LNCaP clone FGC (cell line): ENCODE measurements at places on chromosomes 7 and 10.

GRCh38 chr10:30959836-30960210 is 71.8 kb downstream of the ZNF438 start:
- no peak for DNase-seq

- no peak for DNase-seq
Measured at GRCh38 chr10:28089467-28089866, 90.6 kb upstream of the ODAD2 start.

DNA sequence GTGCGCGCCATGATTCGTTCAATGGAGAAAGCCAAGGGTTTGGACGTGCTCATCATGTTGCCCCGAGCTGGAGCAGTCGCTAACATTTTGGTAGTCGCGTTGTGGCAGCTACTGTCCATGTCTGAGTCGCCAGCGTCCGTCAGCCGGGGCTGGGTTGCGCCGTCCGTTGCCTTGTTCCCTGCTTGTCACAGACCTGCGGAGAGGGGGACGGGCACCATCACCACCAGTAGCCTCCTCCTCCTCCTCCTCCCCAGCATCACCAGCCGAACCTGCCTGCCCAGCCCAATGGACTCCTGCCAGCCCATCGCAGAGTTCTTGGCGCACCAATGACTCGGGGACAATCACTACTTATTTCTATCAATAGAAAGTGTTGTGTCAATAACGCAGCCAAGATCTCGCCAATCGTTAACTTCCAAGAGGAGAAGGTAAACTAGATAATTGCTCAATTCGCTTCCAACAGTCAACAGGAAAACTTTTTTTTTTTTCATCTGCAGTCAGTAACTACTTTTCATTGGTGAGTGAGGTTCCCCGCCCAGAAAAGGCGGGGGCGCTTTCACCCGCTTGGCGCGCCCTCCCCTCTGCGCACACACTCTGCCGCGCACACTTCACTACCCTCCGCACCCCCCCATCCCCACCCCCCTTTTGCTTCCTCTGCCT is at the start of gene FEZF1:
Gene FEZF1, minus strand, starts transcription at position 432 of the 657 bp plus-strand sequence. Its CDS starts 313 bp downstream, at position 119.
- DNase-seq: peak; percentile 80

DNA sequence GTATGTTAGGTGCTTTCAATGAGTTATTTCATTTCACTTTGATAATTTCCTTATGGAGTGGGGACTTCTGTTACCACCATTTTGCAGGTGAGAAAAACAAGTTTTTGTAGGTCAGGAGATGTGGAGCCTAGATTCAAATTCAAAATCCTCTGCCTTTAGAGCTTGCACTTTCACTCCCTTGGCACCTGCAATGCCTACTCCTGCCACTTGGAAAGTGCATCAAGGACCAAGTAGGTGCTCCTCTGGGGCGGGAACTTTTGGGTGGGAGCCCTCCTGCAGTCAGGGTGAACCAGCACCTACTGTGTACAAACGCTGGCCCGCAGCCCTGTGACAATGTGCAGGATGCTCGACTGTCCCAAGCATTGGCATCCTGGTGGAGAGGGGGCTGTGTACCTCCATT is 199.0 kb downstream of the EMX2 start:
- no peak for DNase-seq

DNA sequence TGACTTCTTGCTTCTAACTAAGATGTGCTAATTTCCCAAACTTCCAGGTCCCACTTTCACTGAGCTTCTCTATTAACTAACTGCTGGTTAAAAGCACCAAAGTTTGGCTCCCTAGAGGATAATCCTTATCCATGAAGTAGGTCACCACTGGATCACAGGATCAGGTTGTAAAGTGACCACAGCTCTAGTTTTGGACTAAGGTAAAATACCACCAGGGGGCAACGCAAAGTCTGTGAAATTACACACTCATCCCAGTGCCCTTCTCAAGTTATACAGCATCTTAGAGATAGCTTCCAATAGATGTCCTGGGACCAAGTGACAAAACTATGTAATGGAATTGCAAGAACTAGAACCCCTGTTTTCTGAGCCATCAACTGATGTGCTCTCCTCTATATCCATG is 116.4 kb upstream of the ASAH2 start:
- DNase-seq: peak; percentile 10

- peak; percentile 15 for DNase-seq
Measured at GRCh38 chr7:70614237-70615045, 517.5 kb upstream of the GALNT17 start.

GRCh38 chr7:117076426-117076943 is 123.2 kb downstream of the ST7 start:
- DNase-seq: no peak

DNA sequence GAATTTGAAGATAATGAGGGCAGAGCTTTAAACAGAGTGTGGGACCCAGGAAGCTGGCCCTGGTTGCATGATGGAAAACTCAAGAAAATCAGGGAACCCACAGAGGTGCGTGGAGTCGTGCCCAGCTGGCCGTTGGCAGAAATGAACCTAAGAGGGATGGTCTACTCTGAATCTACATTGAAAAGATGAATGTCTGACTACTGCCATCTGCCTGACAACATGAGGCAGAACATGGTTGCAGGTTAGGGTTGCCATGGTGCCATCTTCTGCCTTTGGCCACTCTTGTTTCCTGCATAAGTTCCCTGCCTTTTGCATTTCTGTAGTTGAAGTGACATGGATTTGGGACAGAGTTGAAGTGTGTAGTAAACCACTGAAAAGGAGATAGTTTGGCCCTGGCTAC is 138.5 kb upstream of the COBL start:
- no peak for DNase-seq

DNA sequence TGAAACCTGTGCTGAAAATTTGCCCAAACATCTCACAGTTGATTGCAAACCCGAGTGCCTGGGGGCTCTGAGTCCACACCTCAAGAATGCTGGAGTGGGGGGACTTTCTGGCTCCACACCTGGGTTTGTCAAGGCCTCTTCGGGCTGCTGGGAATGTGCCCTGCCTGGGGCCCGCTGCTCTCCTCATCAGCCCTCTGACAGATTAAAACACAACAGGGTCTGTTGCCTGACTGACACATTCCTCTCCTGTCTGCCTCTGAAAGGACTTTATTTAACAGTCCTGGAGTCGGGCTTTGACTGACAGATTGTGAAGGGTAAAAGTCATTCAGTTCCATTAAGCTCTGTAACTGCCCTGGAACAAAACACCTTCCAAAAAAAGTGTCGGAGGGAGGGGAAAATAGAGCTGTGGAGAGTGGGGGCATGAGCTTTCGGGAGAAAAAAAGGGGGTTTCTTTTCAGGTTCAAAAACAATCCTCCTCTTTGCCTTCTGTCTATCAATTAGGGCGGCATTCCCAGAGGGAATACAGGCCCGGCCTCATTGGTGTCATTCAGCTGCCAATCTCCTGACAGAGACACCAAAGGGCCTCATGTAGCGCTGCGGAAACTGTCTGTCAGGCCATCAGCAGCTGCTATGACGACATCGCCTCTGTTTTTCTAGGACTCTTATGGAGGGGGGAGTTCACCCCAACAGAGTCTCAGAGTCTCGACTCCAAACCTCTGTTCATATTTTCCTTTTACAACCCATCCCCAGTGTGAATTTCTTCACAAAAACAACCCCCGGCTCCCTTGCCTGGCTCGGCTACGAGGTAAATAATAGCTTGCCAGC is 398.8 kb upstream of the NFE2L3 start:
- DNase-seq: no peak

DNA sequence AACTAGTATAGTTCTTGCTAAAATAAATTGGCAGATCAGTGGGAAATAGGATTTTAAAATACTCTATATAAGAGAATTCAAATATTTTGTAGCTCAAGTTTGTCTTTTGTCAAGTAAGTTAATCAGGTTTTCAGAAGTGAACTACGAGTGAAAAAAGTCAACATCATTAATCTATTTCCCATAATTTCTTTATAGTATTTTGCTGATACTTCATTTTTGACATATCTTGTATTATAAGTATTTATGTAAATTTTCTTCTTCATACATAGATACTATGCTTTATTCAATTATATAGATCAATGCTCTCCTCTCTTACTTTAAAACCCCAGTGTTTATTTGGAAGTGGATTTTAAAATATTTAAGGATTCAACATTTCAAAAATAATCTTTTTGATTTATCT is 360.7 kb downstream of the THSD7A start:
- no peak for DNase-seq

DNA sequence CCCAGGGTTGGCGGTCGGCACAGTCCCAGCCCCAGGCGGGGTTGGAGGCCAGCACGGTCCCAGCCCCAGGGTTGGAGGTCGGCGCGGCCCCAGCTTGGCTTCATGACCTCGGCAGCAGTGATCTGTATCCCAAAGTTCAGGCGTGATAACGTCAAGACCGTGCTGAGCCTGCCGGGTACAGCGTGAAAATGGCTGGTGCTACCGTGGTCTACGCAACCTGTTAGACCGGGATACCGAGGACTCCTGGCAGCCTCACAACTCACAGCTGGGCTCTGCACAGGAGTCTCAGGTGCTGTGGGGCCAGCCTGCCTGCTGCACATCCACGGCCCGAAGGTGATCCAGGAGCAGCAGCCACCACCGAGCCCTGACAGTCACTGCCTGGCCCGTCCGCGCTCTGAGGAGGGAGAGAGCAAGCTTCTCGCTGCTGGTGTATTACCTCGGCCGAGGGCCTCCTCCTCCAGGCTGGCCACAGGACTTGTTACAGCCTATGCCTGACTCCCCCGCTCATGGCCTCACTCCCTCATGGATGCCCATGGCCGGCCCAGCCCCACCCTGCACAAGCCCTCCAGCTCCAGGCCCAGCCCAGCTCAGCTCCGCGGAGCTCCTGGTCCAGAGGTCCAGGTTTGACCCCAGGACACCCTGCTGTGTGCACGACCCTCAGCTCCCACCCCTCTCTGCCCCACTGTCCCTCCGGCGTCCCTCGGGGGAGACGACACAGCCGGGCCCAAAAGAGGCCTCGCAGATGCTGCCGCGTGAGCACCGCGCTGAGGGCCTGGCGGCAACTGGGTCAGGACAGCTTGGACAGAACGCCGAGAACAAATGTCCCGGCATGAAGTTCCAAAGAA is 156.0 kb downstream of the ELFN1 start:
- DNase-seq: no peak

- DNase-seq: no peak
Measured at GRCh38 chr10:33952692-33953360, 618.4 kb upstream of the NRP1 start.

DNA sequence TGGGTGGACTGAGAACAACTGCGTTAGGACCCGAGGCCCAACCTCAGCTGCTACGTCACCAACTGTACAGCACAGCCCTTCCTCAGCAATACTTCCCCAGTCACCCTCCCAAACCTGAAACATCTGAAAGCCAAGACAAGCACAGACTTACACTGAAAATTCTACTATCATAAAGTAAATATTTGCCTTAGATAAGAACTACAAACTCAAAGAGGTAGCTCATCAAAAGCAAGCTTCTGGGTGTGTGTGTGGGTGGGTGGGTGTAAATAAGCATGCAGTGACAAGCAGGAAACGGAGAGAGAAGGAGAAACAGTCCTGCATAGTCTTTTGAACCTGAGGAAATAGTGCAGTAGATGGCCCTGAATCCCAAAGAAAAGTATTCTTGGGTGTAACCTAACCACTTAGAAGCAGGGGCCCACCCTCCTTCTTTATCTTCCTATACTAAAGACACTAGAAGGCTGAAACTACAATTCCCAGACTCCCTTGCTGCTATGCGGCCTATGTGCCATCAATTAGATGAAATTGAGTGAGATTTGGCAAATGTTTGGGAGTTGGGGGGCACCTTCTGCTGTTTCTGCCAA is 18.7 kb downstream of the SLC25A13 start:
- DNase-seq: peak; percentile 54

GRCh38 chr10:75283671-75284470 is 48.1 kb upstream of the COMTD1 start:
- DNase-seq: no peak

GRCh38 chr7:130853503-130854279 is 119.7 kb upstream of the KLF14 start:
- DNase-seq: no peak

GRCh38 chr7:107169120-107170050 is 582 bp downstream of the HBP1 start:
- DNase-seq: peak; percentile 98

DNA sequence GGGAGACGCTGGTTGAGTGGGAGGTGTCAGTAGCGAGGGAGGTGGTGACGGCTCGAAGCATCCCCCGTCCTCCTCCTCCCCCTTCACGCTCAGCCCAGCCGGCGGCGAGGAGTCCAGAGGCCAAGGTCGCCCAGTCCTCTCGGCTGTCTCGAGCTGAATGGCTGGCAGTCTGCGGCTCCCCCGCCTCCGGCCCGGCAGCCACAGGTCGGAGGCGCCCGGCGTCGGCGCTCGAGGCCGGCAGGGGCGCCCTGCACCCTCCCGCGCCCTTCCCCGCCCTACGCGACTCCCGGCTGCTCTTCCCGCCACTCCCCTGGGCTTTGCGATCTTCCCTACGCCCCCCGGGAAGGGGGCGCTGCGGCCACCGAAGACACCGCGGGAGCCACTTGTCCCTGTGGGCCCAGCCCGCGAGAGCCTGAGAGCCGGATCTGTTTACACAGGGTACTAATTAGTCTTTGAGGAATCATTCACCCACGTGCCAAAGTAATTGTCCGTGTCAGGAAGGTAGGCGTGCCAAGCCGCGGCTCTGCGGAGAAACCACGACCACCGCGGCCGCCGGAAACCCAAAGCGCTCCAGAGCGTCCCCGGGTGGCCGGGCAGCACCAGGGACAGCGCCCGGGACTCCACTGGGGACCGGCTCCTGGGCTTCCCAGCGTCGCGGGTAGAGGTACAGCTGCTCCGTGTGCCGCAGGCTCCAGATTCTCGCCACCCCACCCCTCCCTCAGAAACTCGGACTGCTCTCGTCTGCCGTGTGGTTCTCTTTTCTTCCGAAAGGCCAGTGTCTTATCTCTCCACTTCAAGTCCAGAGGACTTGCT is at the start of gene NXPH1:
Gene NXPH1, plus strand, starts transcription at position 133 of the 813 bp plus-strand sequence.
- no peak for DNase-seq
